ENCODE measurements at places on chromosomes 5 and 9.

DNA sequence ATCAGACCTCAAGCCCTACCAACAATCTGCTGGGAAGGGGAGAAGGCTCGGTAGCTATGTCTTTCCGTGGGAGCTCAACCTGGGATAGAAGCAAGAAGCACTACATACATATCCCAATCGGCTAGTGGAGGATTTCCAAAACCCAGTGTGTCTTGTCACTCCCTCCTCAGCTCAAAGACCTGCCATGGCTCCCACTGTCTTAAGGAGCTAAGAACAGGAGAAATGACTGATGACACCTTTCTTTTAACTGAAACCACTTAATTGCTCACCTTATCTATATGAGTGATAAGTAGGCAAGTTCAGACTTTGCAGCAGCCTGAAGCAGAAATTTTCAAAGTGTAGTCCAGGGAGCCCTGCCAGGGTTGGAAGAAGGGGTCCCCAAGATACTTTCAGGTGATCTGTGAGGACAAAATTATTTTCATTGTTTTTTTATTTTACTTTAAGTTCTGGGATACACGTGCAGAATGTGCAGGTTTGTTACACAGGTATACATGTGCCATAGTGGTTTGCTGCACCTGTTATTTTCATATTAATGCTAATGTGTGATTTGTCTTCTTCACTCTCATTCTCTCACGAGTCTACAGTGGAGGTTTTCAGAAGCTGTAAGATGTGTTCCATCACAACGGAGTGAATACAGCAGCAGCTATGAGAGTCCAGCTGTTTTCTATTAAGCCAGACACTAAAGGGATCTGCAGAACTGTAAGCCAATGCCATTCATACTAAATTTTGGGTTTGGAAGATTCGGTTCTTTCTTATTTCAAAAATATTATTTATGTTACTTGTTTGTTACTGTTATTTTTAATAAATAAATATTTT lies 41.4 kb downstream of the PAX5 start:
- DNase-seq = no peak

DNA sequence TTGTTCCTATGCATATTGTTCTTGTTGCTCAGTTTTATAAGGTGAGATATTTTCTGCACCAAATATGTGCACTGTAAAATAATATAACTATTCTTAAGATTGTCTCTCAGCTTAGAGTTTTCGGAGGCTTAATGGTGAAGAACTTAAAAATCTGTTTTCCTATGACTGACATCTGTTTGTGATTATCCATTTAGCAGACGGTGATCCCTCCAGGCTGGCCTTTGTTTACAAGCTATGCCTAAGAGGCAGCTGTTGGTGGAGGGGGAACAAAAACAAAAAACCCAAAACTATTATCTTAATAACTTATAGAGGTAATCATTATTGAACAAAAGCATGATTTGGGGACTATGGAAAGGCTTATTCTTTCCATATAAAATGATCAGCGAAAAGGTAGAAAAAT lies 658 bp downstream of the PDCD1LG2 start:
- DNase-seq = no peak

DNA sequence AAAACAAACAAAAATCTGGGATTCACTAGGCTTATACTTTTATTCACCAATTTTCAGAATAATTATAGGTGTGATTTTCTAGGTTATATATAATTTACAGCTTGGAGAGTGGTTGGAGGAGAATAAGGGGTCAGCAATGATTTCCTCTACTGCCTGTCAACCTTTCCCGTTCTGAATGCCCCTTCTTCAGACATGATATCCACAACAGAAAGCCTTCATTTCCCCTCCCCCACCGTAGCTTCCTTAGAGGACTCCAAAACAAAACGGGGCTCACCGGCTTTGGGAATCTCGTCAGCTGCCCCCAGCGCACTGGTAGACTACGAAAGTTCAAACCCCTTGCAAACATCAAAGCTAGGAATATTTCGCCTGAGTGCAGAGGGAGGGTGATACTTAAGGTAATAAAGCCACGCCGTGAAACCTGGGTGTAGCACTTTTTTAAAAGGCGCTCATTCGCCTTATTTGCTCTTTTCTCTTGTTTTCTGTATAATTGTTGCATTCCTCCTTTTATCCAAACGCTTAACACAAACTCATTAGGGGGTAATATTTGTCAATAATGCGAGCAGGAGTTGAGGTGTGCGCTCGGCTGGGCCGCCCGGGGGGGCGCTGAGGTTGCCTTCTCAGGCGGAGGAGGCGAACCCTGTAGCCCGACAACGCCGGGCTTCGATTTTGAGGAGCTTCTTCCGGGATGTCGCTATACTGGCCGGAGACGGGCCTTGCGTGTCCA lies 2.4 kb downstream of the OTP start:
- no peak for DNase-seq

GRCh38 chr9:90142580-90142979 lies 500.0 kb downstream of the DIRAS2 start:
- DNase-seq = peak; percentile 36

GRCh38 chr5:9930156-9930555 lies 300.0 kb upstream of the TAS2R1 start:
- no peak for DNase-seq

GRCh38 chr5:158268286-158268685 lies 409.3 kb upstream of the CLINT1 start:
- no peak for DNase-seq

GRCh38 chr5:136638084-136638483 lies 272.7 kb upstream of the TRPC7 start:
- DNase-seq = no peak

- DNase-seq = no peak
Measured at GRCh38 chr5:167557359-167557758, 734.1 kb upstream of the WWC1 start.

GRCh38 chr9:137138722-137139467 lies at the start of gene GRIN1:
Gene GRIN1, plus strand, starts transcription at chr9:137139154. Its CDS starts 333 bp downstream, at chr9:137139487.
- DNase-seq = no peak

- no peak for DNase-seq
Measured at GRCh38 chr5:68452286-68452685, 236.7 kb downstream of the PIK3R1 start.

DNA sequence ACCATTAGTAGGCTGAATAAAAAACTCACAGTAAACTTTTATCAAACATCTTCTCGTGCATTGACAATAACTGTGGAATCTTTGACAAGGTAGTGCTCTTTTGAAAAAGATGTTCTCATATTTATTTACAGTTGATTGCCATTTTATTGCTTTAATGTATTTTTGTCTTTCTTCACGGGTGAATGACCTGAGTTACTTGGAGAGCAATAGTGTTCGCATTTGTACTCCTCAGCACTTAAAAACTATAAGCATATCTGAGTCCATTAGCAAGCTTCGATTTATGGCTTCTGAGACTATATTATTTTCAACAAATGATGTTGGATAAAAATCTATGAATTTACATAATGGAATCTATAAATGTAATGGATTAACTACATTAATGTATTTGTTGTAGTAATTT lies 1012.3 kb downstream of the CDH9 start:
- DNase-seq = no peak

GRCh38 chr9:89042984-89043383 lies 51.7 kb downstream of the S1PR3 start:
- no peak for DNase-seq

DNA sequence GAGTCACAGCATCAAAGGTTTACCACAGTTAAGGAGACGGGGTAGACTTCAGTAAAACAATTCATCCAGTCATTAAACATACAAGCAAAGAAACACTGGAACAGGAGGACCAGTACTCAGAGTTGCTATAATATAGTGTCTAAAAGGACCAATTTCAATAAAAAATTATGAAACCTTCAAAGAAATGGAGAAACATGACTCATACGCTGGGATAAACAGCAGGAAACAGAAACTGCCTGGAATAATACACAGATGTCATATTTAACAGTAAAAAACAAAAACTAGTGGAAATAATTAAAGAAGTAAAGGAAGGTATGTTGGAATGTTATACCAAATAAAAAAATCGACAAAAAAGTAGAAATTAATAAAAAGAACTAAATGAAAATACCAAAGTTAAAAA lies 1075.9 kb downstream of the NR2F1-AS1 start:
- DNase-seq = no peak

DNA sequence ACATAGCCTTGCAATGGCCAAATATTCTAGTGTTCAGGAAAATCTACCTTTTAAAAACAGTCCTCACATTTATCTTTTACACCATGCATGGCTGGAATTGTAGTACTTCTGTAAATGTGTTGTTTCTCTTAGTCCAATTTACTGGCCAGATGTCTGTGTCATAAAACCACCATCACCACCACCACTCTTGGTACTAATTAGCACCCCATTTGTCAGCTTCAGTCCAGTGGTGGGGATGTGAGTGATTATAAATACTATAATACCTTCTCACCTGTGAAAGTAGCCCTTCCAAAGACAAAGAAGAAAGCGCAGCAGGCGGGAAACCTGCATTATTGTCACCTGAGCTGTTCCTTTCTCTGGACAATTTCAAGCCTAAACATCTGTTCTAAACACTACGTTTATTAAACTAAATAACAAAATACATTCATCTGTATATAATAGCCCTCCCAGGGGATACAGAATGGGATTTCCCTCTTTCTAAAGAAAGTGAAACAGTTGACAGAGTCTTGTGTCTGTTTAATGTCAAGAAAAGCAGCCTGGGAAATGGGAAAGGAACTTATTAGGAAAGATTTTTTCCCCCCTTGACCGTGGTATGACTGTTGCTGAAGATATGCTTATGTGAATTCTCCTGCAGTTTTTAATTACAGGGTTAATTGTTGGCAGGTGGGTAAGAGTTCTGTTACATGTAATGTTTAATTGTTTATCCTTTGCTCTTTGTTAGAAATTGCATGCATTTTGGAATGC lies 144.5 kb upstream of the NUDT12 start:
- no peak for DNase-seq

DNA sequence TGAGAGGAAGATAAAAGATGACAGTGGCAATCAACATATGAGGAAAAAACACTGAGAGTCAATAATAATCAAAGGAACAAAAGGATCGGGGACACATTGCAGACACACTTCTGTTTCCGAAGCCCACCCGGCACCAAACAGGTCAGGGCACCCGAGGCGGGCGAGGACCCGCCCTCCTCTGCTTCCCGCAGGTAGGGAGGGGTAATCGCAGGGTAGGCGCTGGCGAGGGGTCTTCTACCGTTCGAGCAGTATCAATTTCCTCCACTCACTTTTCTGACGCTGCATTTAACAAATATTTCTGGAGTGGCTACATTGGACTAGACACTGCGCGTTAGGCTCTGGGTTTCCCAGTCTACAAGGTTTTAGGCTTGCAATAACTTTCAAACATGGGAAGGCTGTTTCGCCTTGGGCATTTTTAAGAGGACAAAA lies 1.3 kb downstream of the TXN start:
- DNase-seq = no peak

DNA sequence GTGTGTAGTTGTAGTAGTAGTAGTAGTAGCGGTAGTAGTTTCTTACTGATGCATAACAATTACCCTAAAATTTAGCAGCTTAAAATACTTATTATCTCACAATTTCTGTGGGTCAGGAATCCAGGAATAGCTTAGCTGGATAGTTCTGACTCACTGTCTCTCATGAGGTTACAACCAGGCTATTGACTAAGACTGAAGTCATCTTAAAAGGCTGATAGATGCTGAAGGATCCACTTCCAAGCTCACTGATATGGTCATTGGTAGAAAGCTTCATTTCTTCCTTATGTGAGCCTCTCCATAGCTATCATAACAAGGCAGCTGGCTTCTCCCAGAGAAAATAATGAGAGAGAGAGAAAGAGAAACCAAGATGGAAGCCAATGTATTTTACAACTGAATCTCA lies 147.5 kb upstream of the FBXL17 start:
- DNase-seq = no peak

DNA sequence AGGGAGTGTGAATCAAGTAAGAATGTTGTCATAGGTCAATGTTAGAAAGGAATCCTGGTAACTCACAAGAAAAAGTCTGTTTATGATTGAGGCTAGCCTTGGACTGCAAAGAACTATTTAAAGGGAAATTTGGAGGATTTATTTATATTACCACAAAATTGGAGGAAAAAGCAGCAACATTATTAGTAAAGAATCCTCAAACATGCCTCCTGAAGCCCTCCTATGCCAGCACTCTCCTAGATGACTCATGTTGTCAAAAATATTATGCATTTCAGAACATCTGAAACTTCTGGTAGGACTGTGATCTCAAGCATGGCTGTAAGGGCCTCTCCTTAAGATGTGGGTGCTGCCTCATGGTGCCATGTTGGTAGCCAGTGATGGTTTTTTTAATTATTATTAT lies 628.5 kb downstream of the CHSY3 start:
- no peak for DNase-seq
